ENCODE measurements at places on chromosomes 11 and 22.

DNA sequence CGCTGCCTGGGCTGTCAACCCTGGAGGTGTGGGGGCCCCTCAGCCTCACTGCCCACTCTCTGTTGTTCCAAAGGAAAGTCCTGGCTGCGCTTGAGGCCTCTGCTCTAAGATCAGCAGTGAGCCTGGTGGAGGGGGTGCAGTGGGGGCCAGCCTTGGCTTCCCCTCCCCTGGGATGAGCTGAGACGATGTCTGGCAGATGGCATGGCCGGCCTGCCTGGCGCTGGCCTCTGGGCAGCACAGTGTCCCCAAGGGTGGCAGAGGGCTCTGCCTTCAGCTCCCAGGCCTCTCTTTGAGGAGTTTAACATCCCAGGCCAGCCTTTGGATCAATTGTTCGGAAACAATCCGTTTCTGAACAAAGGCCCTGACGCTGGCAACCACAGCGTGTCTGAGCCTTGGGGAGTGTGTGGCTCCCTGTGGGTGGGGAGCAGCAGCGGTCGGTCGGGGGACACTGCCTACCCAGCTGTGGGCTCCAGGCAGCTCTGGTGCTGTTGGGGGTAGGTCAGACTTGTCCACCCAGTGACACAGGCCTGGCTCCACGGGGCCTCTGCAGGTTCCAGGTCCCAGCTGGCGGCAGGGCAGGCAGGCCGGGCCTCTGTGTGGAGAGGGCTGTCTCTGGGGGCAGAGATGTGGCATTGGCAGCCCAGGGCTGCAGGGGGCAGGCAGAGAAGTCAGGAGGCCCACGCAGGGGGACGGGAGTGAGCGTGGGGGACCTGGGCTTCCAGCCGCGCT is 12.1 kb downstream of the TSPAN4 start:
- DNase-seq: no peak

DNA sequence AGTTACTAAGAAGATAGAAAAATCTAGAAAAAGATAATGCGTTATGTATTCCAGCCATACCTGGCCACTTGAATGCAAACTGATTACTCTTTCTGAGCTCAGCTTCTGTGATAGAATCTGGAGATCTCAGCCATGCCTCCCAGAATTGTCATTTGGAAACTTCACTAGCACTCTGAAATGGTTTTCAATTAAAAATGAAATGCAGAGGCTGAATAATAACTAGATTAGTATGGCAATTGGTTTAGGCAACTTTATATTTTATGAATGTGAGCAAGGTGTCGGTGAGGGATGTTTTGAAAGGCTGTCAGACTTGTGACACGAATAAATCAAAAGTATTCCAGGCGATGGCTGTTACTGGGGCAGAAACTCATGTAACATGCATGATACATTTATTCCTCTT is 128.8 kb upstream of the SORL1-AS1 start:
- DNase-seq: no peak

DNA sequence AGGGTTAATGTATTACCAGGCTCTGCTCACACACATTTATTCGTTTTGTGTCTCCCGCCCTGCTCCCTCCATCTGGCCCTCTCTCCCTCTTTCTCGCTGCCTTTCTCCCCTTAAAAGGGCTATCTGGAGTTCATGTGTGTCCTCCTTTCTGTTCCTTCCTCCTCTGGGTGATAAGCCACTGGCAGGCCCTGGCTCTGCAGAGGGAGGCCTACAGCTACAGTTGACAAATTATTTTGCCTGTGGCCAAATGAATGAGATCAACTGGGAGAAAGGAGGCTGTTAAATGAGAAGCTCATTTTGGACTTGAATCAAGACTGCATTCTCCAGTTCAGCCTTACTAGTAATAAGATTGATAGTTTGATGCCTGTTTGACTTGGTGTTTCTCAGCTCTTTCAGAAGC is 17.5 kb upstream of the OPCML start:
- no peak for DNase-seq

- no peak for DNase-seq
Measured at GRCh38 chr11:85695546-85695945, 9.6 kb upstream of the CCDC89 start.

- no peak for DNase-seq
Measured at GRCh38 chr11:2726964-2727363, 27.2 kb upstream of the KCNQ1OT1 start.

GRCh38 chr11:88179141-88179540 is 3.9 kb upstream of the RAB38 start:
- DNase-seq: no peak

GRCh38 chr11:132445859-132446291 is 1075.5 kb downstream of the NTM start:
- no peak for DNase-seq

DNA sequence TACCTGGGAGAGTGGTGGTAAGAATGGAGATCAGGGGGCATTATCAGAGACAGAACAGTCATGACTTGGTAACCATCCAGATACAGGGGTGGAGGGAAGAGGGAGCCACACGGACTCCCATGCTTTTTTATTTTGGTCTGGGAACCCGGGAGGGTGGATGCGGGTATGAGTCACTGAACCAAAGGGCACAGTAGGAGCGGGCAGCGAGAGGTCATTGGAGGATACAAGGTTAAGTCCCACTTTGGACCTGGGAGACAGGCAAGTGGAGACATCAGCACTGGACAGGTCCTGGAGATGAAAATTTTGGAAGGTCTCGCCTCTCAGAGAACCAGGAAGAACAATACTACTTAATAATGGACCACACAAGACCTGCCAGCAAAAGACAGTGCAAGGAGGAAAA is 6.7 kb downstream of the HDHD5 start:
- no peak for DNase-seq

DNA sequence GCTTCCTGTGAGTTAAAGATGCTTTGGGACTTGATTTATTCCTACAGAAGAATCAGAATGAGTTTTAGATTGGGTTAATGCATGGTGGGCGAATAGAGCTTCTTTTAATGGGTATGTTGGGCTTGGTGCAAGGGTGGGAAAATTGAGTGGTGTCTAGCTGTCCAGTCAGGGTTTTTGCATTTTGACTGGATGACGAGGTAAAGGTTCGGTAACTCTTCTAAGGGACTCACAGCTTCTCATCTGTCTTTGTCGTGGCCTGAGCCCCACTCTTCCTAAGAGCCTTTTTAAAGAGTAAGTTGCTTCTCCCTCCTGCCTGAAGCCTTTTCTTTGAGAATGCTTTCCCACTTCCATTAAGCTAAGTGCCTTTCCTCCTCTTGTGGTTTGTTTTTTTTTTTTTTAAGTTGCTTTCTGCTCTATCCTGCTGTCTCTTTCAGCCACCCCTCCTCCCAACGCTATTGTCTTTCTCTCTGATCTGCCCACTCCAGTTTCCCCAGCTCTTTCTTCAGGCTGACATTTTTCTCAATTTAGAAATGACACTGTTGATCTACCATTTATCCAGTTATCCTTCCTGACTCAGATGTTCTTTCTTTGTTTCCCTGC is 1.1 kb downstream of the DPF2 start:
- DNase-seq: no peak

DNA sequence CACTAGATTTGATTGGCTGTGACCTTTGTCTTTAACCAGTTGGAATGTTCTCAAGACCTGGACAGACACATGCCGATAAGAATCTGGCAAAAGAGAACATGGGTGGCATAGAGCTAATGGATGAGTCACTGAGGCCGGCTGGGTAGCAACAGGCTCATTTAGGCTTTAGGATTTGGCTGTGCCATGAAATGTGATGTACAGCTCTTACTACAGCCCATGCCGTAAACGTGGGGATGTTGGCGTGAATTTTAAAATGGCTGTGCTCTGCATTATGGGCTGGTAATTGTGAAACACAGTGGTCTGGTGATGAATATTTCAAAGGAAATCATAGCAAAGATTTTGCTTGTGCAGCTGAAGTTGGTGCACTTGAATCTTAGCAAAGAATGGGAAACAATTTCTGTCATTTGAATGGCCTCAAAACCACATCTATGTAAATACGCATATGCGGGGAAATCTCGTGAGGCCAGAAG is 332.4 kb downstream of the TBC1D22A start:
- no peak for DNase-seq

DNA sequence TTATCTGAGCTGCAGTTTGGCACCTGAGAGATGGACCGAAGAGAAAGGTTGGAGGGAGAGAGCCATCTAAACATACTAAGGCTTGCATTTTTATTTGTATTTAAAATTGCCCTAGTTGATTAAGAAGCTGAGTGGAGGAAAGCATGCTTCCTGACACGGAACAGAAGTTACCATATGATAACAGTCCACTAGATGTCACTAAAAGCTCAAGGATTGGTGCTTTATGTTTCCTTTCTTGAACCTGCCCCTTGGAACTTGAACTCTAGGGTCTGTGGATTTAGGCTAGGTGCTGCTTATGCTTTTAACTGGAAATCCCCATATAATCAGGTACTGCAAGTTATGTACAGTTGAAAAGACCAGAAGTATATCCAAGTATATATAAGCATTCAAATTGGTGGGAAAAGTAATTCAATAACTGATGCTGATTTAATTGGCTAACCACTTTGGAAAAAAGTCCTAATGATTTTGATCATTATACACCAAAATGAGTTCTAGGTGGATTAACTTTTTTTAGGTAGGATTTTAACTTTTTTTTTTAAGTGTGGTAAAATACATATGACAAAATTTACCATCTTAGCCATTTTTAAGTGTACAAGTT is 9.5 kb downstream of the RBMXL2 start:
- DNase-seq: no peak

DNA sequence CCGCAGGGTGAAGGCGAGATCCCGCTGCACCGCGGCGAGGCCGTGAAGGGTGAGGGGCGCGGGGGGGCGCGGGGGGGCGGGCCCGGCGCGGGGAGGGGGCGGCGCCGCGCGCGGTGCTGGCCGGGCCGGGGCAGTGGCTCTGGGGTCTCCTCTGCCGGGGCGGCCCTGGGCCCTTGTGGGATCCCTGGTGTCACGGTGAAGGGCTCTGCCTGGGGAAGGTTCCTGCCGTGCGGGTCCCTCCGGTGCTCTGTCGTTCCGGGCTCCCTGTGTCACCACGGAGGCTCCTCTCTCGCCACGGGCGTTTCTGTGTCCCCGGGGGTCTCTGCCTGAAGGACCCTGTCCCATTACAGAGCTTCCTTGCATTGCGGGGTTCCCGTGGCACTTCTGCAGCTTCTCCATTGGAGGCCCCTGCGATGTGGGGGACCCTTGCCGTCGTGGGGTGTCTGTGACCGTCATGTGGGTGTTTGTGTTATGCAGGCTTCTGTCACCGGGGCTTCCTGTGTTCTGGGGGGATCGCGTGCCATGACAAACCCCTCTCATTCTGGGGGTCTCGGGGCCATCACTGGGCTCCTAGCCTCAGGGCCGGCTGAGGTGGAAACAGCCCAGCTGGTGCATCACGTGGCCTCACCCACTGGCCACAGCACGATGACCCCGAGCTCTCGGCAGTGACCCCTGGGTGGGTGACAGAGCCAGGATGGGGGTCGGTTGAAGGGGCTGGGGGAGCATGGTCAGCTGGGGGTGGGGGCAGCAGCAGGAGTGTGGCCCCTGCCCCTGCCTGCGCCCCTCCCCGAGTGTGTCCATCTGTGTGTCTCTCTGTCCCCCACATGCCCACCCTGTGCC is 25.3 kb downstream of the SHANK3 start:
- no peak for DNase-seq

DNA sequence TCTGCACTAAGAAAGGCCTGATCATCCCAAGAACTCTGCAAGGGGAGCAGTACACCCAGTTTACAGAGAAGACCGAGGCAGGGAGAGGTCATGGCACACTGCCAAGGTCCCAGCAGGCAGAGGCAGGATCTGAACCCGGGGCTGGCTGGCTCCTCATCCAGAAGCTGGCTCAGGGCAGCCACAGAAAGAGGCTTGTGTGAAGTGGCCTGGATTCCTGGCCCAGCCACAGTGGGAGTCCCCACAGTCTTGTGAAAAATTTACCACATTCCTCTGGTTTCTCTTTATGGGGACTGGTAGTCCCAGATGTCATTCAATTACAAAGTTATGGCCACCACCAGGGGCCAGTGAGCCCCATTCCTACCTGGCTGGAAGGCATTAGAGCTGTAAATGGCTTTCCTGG is 440.5 kb downstream of the MIAT start:
- no peak for DNase-seq

DNA sequence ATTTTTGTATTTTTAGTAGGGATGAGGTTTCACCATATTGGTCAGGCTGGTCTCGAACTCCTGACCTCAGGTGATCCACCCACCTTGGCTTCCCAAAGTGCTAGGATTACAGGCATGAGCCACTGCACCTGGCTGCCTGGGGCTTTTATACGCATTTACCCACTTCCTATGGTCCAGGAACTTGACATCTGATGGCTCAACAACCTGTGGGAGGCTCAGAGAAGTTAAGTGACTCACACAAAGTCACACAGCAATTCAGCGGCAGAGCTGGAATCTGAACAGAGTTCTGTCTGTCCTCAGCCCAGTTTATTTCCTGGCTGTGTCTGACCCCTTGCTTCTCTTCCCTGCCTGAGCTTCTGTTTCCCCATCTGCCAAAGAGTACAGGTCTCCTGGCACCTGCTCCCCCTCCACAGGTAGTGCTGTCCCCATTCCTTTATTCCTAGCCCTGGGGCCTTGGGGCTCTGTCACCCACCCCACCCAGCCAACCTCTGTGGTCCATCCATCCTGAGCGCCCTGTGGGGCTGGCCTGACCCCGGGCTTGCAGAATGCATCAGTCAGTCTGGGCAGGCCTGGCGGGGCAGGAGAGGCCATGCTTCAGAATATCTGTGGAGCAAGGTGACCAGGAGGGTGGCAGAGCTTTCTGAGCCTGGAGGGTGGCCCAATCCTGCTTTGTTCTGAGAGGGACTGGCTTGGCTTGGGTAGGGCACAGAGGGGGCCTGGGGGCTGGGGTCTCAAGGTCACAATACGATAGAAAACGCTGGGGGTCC is 50.6 kb downstream of the CACNA1I start:
- DNase-seq: no peak

GRCh38 chr22:38623351-38623750 is 32.8 kb downstream of the FAM227A start:
- DNase-seq: no peak

- DNase-seq: no peak
Measured at GRCh38 chr11:61359516-61359915, 2.2 kb downstream of the CYB561A3 start.

GRCh38 chr22:50045211-50046018 is 12.7 kb downstream of the TTLL8 start:
- no peak for DNase-seq

- DNase-seq: no peak
Measured at GRCh38 chr11:125457814-125458343, 38.2 kb downstream of the FEZ1 start.

DNA sequence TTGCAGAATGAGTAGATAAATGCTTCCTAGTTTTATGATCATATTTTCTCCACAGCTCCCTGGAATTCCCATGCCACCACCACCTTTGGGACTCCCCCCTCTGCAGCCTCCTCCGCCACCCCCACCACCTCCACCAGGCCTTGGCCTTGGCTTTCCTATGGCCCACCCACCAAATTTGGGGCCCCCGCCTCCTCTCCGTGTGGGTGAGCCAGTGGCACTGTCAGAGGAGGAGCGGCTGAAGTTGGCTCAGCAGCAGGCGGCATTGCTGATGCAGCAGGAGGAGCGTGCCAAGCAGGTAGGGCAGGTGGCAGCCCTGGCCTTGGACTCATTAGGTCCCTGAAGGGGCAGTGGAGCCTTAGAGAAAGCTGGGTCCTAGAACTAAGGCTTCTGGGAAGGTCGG is 2.9 kb downstream of the SF3B2 start:
- no peak for DNase-seq

GRCh38 chr11:99513368-99513767 is 492.6 kb downstream of the CNTN5 start:
- no peak for DNase-seq

Data from stimulated activated CD4-positive, alpha-beta T cell treated with anti-CD3 and anti-CD28 coated beads, Interleukin-4, amount 100 ng/mL, for 4 hours (primary cell).